CD4-positive, alpha-beta T cell treated with Interleukin-21 for 1 hour (primary cell): ENCODE measurements at places on chromosomes 12 and 14.

DNA sequence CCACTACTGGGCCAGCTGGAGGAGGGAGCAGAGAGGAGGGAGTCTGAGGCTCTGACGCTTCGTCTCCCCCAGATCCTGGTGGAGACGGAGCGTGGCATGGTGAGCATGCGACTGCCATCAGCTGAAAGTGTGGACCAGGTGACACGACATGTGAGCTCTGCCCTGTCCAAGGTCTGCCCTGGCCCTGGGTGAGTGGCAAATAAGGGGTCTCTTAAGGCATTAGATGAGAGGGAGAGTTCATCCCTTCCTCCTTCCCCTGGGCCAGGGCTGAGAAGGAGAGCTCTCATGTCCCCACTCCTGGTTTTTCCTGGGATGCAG lies 2.5 kb downstream of the CARMIL3 start:
- no peak for DNase-seq

DNA sequence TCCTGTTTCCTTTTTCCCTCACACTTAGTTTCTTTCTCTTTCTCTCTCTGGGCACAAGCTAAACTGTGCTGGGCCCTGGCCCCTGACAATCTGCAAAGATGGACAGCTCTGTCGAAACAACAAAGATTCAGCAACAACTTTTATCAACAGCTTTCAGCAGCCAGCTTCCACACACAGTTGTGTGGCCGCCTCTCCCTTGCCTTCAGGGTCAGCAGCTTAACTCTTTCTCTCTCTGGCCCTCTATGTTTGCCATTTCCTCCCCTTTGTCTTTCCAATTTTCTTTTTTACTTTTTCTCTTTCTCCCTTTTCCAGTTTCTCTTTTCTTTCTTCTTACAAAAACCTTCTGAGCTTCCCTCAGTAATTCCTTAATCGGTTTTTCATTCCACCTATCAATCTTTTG lies 43.3 kb downstream of the IQSEC3 start:
- DNase-seq: no peak

- DNase-seq: no peak
Observed at GRCh38 chr12:11539156-11539555, 110.3 kb upstream of the ETV6 start.

GRCh38 chr12:114767906-114768722 lies 84.1 kb upstream of the TBX3 start:
- DNase-seq: no peak

DNA sequence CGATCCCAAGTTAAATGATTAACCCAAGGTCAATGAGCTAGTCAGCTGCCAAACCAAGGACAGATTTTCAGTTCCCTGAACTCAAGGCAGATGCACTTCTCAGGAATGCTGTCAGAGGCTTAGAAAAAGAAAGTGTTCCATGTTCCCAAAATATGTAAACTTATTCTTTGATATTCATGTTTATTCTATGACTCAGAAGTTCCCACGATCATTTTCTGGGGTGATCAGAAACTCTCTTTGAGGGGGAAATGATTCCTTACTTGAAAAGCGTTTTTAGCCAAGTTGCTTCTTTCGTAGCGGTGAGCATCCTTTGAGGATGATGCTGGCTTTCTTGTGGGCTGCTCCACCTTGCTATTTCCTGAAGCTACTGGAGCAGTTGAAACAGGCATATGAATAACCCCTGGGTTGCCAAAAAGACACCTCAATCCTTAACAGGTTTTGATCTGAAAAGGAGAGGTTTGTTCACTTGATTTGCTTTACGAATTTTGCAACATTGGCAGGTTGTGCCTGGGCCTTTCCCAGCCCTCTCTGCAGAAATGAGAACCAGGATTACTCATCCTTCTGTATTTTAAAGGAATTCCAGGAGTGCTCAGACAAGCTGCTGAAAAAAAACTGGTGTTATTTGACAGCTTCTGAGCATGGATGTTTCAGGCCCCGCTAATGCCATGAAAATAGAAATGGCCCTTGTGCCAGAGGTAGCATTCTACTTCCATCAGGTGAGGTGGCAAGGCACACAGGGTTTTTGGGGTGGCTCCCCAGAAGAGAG lies 121.4 kb upstream of the HIF1A start:
- DNase-seq: no peak

DNA sequence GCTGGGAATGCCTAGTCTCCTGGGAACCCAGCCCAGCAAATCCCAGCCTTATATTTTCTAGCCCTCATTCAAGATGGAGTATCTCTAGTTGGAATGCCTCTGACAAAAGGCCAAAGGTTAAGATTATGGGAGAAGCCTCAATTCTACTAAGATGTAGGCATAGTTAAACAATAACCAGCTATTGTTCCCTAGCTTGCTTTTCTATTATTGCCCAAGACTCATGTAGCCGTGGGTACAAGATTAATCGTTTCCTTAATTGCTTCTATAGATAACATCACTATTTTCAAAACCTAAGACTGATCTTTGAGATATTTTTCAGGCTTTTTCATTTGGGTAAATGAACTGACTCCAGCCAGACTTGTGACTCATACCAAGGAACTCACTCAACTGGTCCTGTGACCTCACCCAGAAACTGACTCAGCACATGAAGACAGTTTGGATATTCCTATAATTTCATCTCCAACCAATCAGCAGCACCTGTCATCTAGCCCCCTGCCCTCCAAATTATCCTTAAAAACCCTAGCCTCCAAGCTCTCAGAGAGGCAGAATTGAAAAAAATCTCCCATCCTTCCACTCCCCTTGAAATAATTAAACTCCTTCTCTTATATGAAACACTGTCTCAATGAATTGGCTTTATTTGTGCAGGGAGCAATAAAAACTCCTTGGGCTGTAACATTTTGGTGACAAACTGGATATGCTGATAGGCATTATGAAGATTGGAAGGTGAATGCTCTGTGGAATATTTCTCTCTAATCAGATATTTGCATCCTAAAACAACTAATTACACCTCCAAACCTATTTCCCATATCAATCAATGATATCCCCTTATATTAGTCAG lies 589.0 kb downstream of the C12orf50 start:
- no peak for DNase-seq

- no peak for DNase-seq
Observed at GRCh38 chr14:99626041-99626648, 18.8 kb upstream of the HHIPL1 start.

GRCh38 chr12:47189728-47190127 lies 110.0 kb upstream of the AMIGO2 start:
- DNase-seq: no peak

- DNase-seq: no peak
Observed at GRCh38 chr12:106112145-106112821, 26.5 kb downstream of the NUAK1 start.
